Fibroblast of villous mesenchyme (primary cell): ENCODE measurements at places on chromosomes 12 and 14. TPM values are rescaled to one million over a fixed set of nuclear protein-coding genes. Genes with fewer than 3 reads are reported as not detected.

DNA sequence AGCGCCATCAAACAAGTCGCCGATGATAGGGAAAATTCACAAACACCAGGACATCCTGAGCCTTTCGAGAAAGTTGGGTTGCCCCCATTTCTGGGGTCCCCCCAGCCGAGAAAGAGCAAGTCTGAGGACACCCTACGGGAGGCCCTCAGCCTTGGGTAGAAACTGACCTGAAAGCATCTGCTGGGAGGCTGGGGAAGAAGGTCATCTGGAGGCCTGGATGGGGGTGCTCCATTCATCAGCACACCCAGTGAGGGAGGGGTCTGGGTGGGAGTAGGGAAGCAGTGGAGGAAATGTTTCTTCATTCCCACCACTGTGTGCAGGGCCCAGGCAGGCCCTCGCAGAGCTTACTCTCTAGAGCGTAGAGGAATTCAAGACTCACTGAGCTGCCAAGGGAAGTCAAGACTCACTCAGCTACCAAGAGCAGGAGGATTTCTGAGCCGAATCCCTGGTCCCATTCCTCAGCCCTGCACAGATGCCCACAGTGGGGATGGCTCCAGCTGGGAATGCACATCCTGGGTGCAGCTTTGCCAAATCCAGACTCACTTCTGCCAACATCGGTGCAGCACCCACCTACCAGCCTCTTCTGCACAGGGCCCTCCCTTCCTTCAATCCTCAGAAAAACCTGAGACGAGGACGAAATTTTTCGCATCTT, 38.1 kb downstream of the DIO3 start:
- no peak for DNase-seq

GRCh38 chr14:53093206-53093605, 59.9 kb downstream of the DDHD1 start:
- peak; percentile 18 for DNase-seq

- DNase-seq = no peak
These were observed 15.1 kb upstream of the SLC38A2 start for GRCh38 chr12:46387670-46388069.

DNA sequence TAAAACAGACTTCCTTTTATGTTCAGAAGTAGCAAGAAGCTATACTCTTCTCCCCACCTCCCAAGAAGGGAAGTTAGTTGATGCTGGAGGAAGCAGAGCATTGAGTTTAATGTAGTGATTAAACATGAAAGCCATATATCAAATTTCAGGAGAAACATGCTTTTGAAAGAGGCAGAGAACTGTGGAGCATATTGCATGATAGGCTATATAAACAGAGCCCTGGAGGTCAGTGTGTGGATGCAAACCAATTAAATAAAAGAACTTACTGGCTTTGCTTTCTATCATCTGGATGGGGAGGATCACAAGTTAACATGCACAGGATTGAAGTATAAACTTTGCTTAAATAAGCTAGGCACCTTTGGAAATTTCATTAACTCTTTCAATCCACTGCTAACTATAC, 94.1 kb downstream of the MSRB3 start:
- peak; percentile 54 for DNase-seq

- no peak for DNase-seq
These were observed 1.6 kb upstream of the UNC119B start for GRCh38 chr12:120708651-120709050.

The LRRC10 gene
- total RNA-seq = not detected in 2 replicates

The AKAP6 gene
- total RNA-seq = 3.9 and 7.1 TPM in 2 replicates

DNA sequence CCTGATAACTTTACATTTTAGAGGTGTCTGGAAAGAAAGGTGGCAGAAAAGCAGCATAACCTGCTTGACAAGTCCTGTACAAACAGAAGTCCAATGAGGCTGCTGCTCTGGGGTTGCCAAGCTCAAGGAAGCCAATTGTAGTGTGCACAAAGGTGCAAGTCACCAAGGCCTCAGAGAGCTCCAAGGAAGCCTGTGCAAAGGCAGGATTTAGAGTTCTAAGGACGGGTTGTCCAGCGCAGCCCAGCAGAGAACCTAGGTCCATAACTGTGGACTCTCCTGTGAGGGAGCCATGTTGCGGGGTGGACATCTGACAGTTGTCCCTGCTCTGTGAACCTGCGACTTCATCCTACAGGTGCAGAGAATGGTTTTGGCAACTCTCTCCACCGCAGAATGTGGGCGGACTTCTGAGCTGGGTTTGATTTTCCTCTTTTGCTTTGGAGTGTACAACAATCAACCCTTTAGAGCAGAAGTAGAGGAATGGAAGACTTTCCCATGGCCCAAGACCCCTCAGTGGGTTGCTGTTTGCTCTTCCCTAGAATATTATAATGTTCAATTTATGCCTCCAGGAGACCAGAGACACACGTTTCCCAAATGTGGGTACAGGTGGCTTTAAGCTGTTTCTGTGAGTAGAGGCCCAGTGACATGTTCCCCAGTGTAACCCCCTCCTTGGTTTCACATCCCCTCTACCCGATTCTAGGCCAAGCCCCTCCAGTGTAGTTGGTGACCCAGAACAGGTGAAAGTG, 81.0 kb downstream of the ETV6 start:
- no peak for DNase-seq

DNA sequence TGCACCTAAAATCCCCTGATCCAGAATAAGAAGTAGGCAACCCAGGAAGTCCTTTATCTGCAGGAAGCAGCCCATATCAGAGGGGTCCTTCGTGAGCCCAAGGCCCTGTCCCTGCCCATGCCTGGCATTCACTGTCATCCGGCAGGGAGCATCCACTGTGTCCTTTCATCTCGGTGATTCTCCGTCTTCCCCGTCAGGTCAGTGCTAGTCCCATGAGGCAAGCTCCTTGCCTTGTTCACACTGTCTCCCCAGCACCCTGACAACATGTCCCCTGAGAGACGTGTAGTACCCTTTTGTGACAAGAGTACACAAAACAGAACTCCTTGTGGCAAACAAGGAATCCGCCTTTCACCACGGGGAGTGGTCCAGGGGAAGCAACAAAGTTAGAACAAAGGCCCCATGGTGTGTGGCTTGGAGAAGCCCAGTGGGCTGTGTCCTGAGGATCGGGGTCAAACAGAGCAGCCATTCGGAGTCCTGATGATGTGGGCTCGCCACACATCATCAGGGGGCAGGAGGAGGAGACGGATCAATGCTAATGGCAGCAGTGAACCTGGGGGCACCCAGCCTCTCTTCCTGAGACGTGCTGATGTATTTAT, 112.1 kb downstream of the DICER1 start:
- no peak for DNase-seq

DNA sequence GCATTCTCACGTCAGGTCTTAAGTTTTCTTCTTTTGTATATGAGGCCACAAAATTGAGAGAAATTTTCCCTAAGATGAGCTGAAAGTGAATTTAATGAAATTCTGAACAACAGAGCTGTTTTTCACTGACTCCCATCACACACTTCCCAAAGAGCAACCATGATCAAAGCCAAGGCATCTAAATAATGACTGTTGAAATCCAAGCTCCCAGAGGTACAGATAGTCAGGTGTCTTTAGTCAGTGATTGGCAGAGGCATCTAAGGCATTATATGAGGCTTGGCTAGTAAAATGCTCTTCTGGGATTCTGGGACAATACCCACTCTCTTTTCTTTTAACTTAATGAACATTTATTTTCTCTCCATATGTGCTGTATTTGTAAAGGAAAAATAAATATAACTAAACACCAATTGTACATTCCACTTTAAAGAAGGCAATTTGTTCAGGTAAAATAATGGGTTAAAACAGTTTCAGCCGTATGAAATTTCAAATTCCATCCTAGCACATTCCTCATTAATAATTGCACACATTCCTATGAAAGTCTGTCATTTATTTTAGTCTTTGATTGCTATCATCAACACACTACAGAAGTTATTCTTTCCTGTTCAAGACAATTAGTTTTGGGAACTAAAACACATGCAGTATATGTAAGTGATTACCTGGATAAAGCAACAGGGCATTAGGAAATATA, 871 bp upstream of the SSTR1 start:
- DNase-seq = no peak

- no peak for DNase-seq
These were observed 61.4 kb upstream of the PNMA1 start for GRCh38 chr14:73775339-73776193.

DNA sequence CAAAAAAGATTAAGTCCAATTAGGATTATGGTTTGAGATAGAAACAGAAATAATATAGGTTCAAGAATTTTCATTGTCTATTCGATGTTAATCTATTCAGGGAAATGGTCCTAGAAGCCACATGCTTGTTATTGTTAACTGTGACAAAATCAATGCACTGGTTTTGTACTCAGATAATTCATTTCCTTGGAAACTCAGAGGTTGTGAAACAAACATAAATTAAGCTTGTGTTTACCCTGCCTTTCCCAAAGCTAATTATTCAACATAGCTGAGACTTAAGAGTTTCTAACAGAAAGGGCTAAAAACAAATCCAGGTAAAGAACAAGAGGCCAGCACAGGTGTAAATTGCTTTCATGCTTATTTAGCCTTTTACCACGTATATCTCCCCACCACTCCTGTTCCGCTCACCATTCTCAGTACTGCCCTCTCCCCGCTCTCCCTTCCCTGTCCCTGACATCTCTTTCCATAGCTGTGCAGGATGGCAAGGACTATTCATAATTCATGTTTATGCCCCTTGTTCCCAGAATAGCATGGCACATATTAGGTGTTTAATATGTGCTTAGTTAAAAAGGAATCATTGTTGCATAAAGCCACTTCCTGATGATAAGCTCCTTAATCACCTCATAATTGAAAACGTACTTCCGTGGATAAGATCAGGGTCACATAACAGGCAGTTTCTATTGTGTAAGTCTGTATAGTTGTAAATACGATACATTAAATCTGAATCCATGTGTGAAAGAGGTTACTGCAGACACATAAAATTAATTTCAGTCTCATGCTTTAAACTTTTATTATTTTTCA, 131.8 kb upstream of the USP15 start:
- peak; percentile 28 for DNase-seq

The DIO2 gene
- total RNA-seq = 31.5 and 42.5 TPM in 2 replicates

GRCh38 chr12:45490232-45490881, 239.1 kb upstream of the ARID2 start:
- no peak for DNase-seq

The AQP6 gene
- not detected in 2 replicates for total RNA-seq

DNA sequence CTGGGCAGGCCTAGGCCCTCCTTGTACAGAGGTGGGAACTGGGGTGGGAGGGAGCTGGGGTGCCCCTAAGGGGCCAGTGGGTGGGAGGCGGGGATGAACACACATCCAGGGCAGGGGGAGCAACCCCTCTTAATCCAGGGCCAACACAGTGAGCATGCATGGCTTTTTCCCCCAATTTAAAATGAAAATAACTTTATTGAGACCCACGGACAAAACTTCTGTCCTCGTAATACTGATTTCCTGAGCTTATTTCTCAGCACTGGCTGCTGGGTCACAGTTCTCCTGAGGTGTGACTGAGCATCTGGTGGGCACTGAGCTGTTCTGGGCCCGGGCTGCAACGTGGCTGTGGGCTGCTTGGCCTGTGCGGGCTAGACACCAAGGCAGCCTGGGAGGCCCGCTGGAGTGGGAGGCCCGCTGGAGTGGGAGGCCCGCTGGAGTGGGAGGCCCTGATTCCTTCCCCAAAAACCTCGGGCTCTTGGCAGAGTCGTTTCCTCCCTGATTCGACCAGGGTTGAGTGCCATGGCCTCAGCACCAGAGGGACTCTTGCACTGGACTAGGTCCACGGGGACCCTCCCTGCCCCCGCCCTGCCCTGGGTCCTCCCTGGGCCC, 24.9 kb upstream of the TRAF3 start:
- DNase-seq = no peak

The CDK17 gene
- total RNA-seq = 61.5 and 73.8 TPM in 2 replicates

The FOXN4 gene
- total RNA-seq = not detected in 2 replicates

The TEX52 gene
- not detected in 2 replicates for total RNA-seq

The BCL2L2 gene
- total RNA-seq = 17.7 and 20.7 TPM in 2 replicates

The KRT83 gene
- not detected in 2 replicates for total RNA-seq

- DNase-seq = no peak
These were observed 6.3 kb downstream of the KRT80 start for GRCh38 chr12:52185400-52185967.

The SYCP3 gene
- under 0.01 and 0.32 TPM in 2 replicates for total RNA-seq

- DNase-seq = no peak
These were observed 63.9 kb downstream of the DCAF5 start for GRCh38 chr14:69089046-69089445.

GRCh38 chr12:46831335-46832129, 5.7 kb upstream of the SLC38A4 start:
- DNase-seq = peak; percentile 9

The ARHGAP9 gene
- total RNA-seq = under 0.01 TPM in 2 replicates

The RNASE7 gene
- total RNA-seq = not detected in 2 replicates

The TARBP2 gene
- 47.4 and 54.8 TPM in 2 replicates for total RNA-seq

- DNase-seq = peak; percentile 36
These were observed 104.0 kb downstream of the NCOR2 start for GRCh38 chr12:124463341-124463921.

The STXBP6 gene
- 2.9 and 4.7 TPM in 2 replicates for total RNA-seq

DNA sequence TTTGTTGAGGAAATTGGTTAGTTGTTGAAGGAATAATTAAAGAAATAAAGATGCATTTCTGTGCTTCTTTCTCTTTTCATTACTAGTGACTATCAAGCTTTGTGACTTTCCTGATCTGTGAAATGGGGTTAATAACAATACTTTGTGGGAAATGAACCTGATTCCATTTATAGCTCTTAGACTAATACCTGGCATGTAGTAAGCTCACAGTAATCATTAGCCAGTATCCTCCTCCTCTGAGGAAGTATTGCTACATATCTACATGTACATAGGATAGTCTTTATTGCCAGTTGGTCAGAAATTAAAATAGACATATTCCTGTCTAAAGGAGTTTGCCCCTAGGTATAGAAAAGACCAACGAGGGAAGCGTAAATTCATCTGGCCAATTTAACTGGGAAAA, 1.8 kb upstream of the CCDC198 start:
- DNase-seq = no peak

The LIN7A gene
- total RNA-seq = 6.4 and 10.4 TPM in 2 replicates

- peak; percentile 2 for DNase-seq
These were observed 91.9 kb downstream of the SLC8A3 start for GRCh38 chr14:70096866-70097265.

DNA sequence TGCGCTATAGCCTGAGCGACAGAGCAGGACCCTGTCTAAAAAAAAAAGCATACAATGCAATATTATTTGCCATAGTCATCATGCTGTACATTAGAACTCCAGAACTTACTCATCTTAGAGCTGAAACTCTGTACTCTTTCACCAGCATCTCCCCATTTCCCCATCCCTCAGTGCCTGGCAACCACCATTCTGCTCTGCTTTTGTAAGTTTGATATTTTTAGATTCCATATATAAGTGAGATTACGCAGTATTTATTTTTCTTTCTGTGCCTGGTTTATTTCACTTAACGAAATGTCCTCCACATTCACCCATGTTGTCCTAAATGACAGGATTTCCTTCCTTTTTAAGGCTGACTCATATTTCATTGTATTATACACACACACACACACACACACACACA, 121.8 kb downstream of the BBS10 start:
- DNase-seq = peak; percentile 70

The FAM161B gene
- 3.2 and 5.2 TPM in 2 replicates for total RNA-seq
